ENCODE measurements at places on chromosomes 5 and 9.

DNA sequence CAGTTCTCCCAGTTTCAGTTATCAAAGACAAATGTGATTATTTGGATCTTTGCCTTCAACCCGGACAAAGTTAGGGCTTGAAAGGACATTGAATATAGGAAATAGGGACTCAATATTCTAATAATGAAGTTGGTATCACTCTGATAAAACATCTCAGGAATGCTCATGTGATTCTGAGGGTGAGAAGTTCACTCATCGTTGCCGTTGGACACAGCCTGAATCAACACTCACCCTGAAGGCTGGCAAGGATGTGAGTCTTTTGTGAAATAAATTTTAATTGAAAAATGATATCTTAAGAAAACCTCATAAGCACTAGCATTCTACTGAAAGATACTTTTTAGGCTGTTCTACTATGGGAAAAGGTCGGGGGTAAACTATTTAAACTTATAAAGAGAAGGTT, 44.8 kb upstream of the C9orf72 start:
- DNase-seq, result no peak

DNA sequence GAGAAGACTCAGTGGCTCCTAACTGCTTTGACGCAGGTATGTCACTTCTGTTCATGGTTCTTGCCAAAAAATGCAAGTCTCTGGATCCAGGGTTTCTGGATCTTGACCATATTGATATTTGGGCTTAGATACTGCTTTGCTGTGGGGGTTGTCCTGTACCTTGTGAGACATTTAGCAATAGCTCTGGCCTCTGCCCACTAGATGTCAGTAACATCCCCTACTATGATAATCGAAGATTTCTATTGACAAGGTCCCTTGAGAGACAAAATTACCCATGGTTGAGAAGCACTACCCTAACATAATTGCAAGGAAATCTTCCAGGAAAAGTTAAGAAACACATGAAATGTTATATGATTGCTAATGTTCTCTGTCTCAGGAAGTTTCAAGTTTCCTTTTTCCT, 285.4 kb downstream of the TMEM232 start:
- no peak for DNase-seq

- DNase-seq, result no peak
Measured at GRCh38 chr9:91972076-91972626, 22.1 kb upstream of the ROR2 start.

DNA sequence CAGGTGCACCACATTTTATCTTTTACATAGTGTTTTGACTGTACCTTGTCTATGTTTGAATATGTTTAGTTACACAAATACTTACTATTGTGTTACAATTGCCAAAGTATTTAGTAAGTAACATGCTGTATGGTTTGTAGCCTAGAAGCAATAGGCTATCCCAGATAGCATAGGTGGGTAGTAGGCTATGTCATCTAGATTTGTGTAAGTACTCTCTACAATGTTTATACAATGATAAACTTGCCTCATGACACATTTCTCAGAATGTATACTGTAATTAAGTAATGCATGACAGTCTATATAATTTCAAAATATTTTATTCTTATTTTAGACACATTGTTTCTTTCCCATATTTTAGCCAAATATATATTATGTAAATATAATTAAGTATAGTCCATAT, 836.8 kb upstream of the CDH9 start:
- no peak for DNase-seq

GRCh38 chr9:80061096-80061495, 489.3 kb downstream of the TLE4 start:
- no peak for DNase-seq

DNA sequence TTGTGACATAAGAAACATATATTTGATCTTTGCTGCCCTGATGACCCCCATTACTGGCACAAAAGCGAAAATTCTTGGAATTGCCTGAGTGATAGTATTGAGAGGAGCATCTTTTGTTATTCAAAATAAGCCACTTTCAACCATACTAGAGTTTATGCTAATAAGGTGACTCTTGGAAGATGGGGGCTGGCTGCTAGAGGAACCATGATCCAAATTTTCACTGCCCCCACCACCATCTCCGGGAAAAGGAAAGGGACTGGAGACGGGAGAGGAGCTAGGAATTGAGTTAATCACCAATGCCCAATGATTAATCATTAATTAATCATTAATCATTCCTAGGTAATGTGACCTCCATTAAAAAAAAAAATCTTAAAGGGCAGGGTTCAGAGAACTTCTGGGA, 25.6 kb downstream of the FBXW11 start:
- no peak for DNase-seq

DNA sequence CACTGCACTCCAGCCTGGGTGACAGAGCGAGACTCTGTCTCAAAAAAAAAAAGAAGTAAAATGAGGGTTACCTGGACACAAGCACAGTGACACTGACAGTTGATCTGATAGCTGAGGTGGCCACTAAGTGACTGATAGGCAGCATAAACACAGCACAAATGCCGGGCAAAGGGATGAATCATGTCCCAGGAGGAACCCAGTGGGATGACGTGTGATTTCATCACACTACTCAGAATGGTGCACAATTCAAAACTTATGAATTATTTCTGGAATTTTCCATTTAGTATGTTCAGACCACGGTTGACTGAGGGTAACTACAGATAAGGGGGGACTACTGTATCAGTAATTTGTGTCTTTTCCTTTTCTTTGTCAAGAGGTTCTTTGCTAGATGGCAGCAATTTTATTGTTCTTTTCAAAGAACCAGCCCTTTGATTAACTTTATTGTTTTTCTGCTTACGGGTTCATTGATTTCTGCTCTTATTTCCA, 34.3 kb upstream of the RNF130 start:
- DNase-seq, result no peak

DNA sequence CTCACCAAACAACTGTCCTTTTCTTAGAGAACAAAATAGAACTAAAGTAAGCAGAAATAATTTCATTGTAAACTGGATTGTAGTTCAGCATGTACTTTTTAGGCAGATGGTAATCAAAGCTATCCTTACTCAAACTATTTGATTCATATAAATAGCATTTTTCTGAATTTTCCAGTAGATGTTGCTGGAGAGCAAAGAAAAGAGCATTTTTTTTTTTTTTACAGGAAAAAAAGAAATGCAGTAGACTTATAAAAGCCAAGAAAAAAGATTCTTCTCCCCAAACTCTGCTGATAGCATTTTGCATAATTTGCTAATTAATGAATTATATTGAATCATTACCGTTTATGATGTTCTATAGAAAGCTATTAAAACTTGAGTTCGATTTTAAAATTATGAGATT, 715.3 kb upstream of the WWC1 start:
- no peak for DNase-seq

DNA sequence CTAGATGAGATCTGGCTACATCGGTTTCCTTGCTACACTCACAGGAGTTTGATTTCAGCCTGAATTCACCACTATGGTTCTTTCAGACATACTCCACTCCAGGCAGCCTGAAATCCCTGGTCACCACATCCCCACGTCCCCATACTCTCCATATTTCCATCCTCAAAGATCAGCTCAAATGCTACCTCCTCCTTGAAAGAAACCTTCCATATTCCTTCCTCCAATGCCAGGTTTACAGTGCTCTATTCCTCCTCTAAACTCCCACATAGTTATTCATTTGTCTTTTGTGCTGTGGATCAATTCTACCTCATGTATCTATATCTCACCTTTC, 151.7 kb downstream of the GLIS3 start:
- no peak for DNase-seq

- DNase-seq, result no peak
Measured at GRCh38 chr5:164998590-164998989, 1493.2 kb downstream of the MAT2B start.
